Activated naive CD4-positive, alpha-beta T cell treated with anti-CD3 and anti-CD28 coated beads, Interleukin-2, amount 50 U/mL, for 16 hours (primary cell): ENCODE measurements at places on chromosomes 4 and X.

DNA sequence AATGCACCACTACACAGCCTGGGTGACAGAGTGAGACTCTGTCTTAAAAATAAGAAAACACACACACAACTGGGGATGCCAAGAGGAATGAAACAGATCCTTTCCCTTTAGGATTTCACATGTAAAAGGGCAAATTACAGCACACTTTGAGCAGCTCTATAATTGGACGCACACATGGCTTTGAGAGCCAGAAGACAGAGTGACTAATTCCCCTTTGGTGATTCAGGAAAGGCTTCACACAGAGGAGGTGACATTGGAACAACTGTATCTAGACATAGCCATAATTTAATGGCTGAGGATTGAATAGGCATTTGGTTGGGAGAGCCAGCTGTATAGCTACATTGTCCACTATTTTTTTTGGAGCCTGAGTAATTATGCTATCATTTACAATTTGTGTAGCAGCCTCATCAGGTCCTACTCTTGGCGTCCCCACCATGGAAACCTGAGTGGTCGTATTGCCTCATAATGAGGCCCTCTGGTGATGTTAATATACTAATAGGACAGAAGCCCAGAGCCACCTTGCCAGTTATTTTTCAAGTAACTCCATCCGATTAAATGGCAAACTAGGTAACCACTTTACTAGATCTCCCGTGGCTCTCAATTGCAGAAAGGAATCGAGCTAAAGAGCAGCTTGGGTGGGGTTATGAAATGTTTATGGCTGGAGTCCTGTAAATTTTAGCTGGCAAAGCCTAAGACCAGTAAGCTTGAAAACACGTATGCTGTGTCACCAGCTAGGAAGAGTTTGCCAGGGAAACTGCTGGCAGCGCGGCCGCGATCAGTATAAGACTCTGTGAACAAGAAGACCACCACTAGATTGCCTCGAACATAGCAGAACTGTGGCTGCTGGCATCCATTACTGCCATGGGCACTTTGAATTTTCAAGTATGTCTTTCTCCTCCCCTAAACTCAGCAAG is 8.5 kb upstream of the PPEF1 start:
- DNase-seq = no peak

- no peak for DNase-seq
Observed at GRCh38 chr4:134552063-134552462, 350.5 kb upstream of the PABPC4L start.

DNA sequence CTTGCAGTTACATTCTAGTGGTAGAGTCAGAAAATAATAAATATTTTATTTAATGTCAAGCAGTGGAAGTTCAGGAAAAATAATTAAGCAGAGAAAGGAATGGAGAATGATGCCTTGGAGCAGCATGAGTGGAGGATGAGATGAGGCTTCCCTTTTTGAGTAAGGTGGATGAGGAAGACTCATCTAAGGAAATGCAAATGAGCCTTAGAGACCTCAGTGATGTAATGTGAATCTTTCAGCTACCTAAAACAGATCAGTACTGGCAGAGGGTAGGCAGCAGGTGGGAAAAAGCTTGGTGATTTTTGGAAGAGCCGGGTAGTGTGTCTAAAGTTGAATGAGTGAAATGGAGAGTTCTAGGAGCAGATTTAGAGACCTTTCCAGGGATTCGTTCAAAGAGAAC is 118.2 kb downstream of the GRID2 start:
- no peak for DNase-seq

DNA sequence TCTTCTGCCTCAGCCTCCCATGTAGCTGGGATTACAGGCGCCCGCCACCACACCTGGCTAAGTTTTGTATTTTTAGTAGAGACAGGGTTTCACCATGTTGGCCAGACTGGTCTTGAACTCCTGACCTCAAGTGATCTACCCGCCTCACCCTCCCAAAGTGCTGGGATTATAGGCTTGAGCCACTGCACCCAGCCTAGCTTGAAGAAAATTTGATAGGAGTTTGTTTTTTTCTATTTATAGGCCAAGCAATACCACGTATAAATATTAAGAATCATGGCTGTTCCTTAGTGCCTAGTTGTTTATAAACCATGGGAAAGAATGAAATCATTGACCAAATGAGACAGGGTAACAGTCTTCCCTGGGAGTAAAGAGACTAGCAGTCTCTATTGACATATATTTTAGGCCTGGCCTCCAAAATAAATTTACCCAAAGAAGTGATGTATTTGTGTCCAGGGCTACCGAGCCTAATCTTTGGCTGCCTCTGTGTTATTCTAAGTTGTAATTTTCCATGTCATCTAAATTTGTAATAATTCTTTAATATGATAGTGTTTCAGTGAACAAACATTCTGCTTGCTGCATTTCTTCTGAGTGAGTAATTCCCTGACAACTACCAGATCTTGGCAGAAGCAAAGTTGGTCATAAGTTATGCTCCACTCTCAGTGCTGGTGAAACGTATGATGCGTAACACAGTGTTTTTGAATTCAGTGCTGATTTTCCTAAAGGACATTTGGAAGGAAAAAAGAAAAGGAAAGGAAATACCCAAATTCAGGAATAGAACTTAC is 10.3 kb downstream of the PKD2 start:
- DNase-seq = no peak

DNA sequence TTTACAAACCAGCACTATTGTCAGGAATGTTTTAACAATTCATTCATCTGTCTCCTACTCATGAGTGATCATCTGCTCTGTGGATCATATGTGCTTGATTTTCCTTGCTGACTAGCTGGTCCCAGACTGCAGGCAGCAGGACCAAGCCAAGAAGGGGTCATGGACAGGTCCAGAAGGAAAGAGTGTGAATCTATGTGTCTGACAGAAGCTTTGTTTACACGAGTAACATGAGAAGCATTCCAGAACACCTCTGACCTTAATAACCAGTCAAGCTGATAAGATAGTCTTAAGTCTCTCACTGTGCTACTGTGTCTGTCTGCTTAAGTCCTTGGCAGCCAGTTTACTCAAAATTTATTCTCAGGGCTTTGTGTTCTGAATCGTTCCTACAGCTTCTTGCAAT is 39.0 kb downstream of the GUCY1A1 start:
- no peak for DNase-seq

DNA sequence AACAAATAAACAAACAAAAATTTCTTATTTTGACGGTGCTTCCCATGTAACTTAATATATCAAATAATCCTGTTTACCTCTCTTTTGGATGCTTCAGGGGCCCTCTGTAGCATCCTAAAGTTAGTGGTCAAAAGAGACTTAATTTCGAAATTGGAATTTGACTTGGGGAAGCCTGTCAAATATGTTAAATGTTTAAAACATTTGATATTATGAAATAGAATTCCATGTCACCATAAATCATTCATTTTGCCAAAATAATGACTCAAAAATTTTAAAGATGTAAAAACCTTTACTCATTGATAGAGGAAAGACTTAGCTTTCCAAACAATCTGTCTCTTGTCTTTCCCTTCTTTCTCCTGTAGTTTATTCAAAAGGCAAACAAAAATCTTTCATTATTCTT is 20.6 kb upstream of the TEX13A start:
- DNase-seq = no peak

GRCh38 chr4:107380190-107380589 is 339.8 kb downstream of the PAPSS1 start:
- no peak for DNase-seq

- DNase-seq = no peak
Observed at GRCh38 chr4:155787113-155787710, 28.4 kb downstream of the GUCY1B1 start.
